Nephron progenitor cell (in vitro differentiated cells): ENCODE measurements at places on chromosomes 3 and 15.

- DNase-seq, result peak; percentile 18
Observed at GRCh38 chr3:23804441-23805209, 1.1 kb upstream of the UBE2E1 start.

- no peak for DNase-seq
Observed at GRCh38 chr3:49674497-49674983, 389 bp downstream of the APEH start.

DNA sequence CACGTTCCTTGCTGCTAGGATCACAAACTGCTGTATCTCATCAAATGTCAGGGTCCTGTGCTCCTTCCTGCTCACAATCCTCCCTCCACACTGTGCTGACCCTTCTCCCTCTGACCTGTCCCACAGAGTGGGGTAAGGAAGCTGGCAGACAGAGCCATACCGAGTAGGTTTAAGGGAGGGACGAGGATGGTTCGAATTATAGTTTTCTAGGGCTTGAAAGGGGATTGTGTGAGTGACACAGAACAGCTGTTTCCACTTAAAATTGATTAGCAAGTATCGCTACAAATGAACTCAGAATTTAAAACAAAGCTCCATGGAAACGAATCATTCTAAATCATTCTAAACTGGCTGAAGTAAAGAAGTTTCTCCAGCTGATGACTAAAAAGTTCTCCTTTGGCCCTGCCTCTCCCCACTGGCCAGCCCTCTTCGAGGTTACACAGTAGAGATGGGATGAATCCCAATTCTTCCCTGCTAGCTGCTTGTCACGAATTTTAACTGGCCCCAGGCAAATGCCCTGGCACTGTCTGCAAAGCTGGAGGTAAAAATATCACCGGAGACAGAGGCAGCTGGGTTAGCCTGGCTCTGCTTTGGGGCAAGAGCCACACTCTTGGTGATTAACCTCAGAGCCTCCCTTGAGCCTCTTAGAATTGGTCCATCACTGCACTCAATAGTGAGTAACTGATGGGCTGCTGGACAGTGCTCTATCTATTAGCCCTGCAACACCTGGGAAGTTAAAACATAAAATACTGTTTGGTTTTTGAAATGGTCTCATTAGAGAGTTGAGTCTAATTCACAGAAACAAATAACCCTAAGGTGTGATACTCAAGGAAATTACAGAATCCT lies 194.9 kb downstream of the CHST2 start:
- DNase-seq, result no peak

- DNase-seq, result no peak
Observed at GRCh38 chr3:151985787-151986430, 112.5 kb downstream of the SUCNR1 start.

DNA sequence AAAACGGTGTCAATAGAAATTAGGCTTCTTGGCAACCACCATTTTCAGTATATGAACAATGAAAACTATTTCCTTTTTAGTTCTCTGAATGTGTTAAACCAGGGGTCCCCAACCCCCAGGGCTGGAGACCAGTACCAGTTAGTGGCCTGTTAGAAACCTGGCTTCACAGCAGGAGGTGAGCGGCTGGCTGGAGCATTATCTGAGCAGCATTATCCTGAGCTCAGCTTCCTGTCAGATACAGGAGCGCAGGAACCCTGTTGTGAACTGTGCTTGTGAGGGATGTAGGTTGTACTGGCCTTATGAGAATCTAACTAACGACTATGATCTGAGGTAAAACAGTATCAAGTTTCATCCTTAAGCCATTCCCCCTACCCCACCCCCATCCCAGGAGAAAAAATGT lies 328.7 kb downstream of the ZBBX start:
- no peak for DNase-seq

GRCh38 chr3:16788440-16789056 lies 96.2 kb upstream of the PLCL2 start:
- DNase-seq, result no peak

GRCh38 chr3:113783463-113783862 lies 36.6 kb downstream of the ATP6V1A start:
- DNase-seq, result no peak

DNA sequence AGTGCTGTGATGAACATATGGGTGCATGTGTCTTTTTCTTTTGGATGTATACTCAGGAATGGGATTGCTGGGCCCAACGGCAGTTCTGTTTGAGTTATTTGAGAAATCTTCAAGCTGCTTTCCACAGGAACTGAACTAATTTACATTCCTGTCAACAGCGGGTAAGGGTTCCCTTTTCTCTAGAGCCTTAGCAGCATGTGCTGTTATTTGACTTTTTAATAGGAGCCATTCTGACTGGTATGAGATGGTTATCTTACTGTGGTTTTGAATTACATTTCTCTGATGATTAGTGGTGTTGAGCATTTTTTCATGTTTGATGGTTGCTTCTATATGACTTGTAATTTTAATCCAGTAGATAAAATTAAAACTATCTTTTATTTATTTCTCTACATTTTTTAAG lies 1168.6 kb upstream of the ALCAM start:
- no peak for DNase-seq

DNA sequence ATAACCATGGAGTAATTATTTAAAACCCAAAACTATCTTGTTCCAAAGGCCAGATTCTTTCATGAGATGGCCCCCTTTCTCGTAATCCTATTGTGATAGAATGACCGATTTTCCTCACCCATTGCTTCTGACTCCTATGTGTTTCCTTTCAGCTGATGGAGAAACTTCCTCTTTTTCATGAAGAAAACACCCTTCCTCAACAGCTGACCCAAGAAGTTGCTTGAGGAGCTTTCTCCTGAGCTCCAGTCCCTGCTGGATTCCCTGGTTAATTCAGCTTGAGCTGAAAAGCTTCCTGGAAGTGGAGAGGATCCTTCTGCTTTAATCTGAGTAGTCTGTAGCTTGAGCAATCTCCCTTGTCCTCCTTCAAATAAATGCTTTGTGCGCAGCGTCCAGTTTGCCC lies 75.0 kb downstream of the BFSP2 start:
- DNase-seq, result no peak

DNA sequence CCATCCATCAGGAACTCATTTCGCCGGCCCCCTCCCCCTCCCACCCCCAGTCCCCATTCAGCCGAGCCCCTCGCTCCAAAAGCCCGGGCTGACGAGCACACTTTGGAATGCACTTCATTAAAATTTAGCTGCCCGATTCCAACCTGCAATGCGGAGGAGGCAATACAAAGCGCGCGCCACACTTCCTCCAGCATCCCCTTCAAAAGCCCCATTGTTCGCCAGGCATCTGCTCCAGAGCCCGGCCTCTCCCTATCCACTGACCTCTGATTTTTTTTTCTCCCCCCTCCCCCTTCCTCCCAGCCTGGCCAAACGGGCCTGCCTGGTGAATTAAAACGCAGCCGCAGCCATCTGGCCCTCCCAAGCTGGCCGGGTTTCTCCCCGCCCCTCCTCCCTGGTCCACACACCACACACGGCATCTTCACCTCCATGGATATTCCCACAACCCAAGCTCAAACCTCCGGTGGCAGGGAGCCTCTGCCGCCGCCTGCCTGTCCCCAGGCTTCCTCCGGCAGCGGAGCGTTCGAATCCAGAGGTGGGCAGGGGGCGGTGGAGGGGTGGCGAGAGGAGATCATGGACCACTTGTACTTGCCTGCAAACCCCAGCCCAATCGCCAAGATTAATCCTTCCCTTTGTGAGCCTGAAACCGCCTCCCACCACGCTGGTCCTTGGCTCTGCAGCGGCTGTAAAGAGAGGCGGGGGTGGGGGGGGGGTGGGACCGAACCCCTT lies 441.3 kb downstream of the MAGI1 start:
- peak; percentile 52 for DNase-seq

DNA sequence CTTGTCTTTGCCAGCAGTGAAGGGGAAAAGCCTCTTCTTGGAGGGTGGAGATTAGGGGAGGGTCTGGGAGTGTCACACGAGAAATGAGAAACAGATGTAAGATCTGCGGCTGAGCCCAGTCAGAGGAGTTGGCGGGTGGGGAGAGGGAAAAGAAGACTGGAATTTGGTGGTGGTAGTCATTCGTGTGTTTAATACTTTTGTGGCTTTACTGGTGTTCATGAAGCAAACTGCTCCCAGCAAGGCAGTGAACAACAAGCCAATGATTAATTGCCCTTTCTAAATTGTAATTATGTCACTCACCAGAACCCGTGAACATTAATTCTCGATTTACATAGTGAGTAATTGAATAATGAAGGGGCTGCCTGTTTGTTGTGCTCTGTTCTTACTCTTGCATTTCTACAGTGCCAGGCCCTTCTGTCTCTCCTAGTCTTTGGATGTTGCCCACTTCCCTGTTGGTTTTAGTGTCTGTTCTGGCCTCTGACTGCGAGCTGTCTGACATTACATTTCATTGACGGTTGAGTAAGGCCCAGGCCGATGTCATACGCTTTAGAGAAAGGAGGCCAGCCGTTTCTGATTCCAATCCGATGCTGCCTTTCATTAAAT lies 78.0 kb downstream of the CHCHD6 start:
- no peak for DNase-seq

GRCh38 chr3:152206243-152206760 lies 62.4 kb upstream of the MBNL1 start:
- no peak for DNase-seq

- no peak for DNase-seq
Observed at GRCh38 chr15:82820128-82820527, 10.7 kb downstream of the WHAMM start.

DNA sequence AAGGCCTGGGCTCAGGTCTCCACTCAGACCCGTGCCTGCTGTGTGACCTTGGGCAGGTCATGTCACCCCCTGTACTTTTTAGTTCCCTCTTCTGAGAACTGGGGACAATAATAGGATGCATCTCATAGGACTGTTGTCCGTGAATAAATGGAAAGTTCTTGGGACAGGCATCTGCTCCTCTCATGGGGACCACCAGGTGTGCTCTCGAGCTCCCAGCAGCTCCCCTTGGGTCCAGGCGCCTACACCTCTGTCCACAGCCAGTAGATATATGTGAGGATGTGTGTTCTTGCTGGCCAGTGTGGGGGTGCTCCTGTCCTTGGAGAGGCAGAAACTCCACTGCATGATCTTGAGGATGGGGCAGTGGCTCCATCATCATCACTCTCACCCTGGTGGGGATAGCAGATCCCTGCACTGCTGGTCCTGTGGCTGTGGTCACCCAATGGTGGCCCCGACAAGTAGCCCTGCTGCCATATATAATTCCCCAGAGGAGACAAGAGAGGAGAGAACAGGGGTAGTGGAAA lies 257.6 kb upstream of the TLE3 start:
- DNase-seq, result no peak

GRCh38 chr3:19749448-19750017 lies 184.5 kb downstream of the EFHB start:
- DNase-seq, result no peak

GRCh38 chr3:99549220-99549619 lies 89.2 kb upstream of the COL8A1 start:
- DNase-seq, result no peak

GRCh38 chr3:115549071-115549470 lies 74.2 kb upstream of the GAP43 start:
- DNase-seq, result no peak

DNA sequence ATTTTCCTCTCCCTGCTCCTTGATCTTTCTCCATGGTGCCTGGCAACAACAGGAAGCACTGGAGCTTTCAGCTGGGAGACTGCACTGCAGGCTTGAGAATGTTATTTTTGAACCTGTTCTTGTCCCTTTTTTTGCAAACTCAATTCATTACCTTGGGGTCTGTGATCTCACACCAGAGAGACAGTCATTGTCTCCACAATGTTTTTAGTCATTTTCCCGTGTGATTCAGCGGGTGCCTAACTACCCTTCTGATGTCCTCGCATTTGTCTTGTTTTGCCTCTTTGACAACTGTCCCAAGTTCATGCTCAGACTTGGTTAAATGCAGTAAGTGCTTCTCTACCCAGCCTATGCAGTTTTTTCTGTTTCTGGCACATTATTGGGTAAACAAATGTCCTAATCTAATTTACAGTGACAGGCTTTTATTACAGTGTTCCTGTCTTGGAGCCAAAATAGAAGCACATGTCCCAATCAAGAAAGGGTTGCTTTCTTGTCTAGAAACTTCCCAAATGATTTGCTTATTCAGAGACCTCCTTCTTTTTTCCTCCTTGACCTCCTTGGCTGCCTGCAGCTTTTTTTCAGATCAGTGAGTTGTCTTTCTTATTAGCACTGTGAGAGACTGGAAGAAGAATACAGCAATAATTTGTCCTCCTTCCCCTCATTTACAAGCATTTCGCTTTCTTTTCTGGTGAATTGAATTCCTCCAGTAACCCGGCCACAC lies 162.4 kb downstream of the NSUN3 start:
- DNase-seq, result no peak

- no peak for DNase-seq
Observed at GRCh38 chr3:125151916-125152315, 60.6 kb downstream of the SLC12A8 start.

DNA sequence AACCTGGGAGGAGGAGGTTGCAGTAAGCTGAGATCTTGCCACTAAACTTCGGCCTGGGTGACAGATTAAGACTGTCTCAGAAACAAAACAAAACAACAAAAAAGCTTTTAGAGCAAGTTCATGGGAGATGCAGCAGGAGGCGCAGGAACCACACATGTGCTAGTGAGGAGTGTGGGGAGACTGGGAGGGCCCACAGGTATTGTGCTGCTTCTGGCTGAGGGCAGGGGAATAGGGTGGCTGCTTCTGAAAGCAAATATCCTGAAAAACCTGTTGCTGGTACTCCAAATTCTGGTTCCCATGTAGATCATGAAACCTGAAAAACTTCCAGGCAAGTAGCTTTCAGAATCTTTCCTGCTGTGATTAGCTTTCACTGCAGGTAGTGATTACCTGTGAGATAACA lies 22.1 kb downstream of the TYRO3 start:
- no peak for DNase-seq

DNA sequence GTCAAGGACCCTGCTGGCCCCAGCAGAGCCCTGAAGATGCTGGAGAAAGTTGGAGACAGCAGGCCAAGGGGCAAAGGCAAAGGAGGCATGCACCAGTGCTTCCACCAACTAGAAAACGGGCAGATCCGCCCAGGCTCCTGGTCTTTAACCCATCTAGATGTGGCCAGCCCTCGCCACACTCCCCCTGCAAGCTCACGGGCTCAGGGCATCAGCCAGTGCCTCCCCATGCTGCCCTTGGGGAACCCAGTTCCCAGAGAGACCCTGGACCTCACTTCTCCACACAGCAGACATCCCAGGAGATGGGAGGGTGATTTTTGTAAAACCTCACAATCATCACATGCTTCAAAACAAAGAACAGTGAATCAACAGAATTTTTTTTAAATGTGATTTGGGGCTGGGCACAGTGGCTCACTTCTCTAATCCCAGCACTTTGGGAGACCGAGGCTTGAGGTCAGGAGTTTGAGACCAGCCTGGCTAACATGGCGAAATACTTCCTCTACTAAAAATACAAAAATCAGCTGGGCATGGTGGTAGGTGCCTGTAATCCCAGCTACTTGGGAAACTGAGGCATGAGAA lies 24.5 kb downstream of the CYFIP1 start:
- DNase-seq, result no peak

DNA sequence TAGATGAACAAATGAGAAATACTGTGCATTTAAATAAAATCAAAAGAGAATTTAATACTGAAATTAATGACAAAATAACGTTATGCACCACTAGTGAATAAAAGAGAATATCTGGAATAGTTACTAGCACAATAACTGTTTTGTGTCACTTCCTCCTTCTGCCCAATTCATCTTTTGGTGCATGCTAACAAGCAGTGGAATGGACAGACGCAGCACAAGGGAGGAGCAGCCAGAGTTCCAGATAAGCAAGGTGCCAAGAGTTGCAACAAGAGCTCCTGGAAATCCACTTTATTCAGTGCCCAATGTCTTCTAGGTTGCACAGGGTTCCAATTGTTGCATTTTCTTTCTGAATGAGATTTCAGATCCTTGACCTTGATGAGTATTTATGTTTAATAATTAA lies 66.5 kb upstream of the PLXND1 start:
- DNase-seq, result no peak
